ENCODE measurements at places on chromosomes 11 and 22.

DNA sequence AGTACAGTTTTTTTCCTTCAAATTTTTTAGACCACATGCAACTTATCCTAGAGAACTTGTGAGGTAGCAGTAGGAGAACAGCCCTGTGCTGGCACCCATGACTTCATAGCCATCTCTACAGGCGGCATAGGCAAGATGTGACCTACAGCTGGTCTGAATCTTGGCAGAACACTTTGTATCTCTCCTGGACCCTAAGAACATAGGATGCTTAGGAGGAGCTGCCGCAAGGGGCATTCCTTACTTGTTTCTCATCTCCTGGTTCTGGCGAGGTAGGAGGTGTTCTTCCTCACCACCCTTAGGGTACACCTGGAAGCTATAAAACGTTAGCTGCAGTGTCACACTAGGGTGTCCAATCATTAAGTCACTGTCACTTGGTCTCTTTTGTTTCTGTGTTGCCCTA, 16.4 kb downstream of the CWC15 start:
- DNase-seq = no peak

- no peak for DNase-seq
These were observed 12.8 kb downstream of the PARVG start for GRCh38 chr22:44193535-44193891.

- DNase-seq = peak; percentile 76
These were observed 428 bp downstream of the CDKN1C start for GRCh38 chr11:2885017-2885677.

DNA sequence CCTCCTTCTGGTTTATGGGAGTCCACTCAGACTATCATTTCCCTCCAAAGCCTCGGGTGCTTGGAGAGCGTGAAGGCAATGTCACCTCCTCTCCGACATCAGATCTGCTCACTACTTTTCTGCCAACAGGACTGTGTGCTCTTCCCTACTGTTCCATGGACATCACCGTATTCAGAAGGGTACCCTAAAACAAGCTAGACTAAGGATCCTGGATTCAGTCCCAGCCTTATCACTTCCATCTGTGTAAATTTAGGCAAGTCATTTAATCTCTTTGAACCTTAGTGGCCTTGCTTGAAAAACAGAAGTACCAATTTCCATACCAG, 78.2 kb downstream of the KCNC1 start:
- DNase-seq = no peak

GRCh38 chr11:112316971-112317370, 56.3 kb upstream of the PLET1 start:
- DNase-seq = no peak

GRCh38 chr11:36015799-36016198, 71.9 kb downstream of the LDLRAD3 start:
- no peak for DNase-seq

DNA sequence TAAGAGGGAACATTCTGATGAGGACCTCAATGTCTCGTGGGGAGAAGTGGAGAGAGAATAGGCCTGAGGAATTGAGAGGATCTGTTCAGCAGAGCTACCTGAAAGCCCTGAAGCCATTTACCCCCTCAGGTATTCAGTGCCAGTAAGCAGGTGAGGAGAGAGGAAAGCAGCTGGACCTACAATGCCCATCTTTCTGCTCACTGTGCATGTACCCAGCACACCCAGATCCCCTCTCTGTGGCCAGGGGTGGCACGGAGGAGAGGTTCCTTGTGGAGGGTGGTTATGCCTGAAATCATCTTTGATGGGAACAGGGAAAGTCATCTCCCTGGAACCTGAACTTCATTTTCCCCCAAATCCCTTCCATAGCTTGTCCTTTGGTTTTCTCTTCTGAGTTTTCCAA, 277.8 kb upstream of the B3GAT1 start:
- no peak for DNase-seq

DNA sequence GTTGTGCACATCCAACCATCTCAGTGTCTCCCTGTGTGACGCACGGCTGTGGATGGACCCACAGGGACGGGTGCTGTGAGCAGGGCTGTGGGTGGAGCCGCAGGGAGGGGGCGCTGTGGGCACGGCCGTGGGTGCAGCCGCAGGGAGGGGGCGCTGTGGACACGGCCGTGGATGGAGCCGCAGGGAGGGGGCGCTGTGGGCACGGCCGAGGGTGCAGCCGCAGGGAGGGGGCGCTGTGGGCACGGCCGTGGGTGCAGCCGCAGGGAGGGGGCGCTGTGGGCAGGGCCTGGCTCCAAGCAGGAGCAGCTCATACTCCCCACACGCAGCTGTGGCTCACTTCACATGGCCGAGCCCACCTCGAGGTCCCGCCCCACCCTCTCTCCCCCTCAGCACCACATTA, 6.0 kb upstream of the MAPK11 start:
- DNase-seq = peak; percentile 59

GRCh38 chr11:60924110-60924905, at the start of gene TMEM132A:
TSS of gene TMEM132A (plus strand) at chr11:60924460. CDS start at chr11:60924634, 174 bp downstream.
- peak; percentile 95 for DNase-seq

DNA sequence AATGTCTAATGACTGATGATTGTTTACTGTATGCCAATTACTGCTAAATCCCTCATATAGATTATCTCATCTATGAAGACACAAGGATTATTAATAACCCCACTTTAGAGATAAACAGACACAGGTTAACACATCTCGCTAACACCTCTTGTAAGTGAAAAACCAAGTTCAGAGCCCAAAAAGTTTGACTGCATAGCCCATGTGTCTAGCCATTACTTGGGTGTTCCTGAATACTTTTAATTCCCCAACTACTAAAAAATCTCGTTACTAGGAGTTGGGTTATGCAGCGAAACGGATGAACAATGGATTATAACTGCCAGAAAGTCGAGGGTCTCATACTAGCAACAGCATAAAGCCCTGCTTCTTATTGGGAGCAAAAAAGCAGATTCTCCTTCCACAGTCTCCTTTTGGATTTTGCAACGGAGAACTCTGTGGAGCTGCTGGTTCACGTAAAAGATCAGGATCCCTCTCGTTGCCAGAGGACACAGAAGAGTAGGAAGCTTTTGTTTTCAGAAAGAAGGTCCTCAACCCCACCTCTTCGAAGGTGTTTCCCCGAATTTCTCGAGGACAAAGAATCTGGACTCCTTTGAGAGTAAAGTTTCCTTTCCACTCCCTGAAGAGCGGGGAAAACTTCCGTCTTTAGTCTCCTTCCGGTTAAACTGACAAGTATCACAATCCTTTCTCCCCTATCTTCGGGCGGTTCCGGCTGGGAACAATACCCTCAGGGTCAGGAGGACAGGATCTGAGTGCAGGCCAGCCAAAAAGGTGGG, 979 bp downstream of the ZBED5 start:
- peak; percentile 46 for DNase-seq

- DNase-seq = no peak
These were observed 3.7 kb downstream of the OMP start for GRCh38 chr11:77106321-77106720.

DNA sequence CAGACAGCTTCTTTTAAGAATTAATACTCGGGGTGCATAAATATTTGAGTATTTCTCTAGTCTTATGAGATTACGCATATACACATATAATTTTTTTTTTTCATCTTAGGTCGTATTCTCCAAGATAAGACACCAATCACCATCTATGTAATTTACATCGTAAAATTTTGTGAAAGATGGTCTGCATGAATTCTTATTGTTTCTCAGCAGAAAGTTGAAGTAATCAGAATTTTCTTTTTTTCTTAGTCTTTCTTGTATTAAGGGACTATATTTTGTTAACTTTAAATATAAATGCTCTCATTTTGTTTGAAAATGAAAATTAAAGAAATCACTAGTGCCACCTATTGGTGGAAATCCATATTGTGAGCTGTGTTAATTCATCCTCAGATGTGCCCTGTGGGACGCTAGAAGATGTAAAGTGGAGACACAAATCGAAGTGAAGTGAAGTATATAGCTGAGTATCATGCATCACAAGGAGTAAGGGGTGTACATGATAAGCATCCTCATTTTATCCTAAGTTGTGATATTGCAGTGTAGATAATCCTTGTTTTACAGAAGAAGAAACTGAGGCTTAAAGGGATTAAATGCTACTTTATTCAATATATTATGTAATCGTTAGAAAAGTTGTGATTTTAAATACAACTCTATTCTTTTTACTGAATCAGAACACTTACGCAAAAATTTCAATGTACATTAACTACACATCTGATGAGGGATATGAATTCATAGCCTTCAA, 2084.3 kb downstream of the LRRC4C start:
- peak; percentile 39 for DNase-seq

DNA sequence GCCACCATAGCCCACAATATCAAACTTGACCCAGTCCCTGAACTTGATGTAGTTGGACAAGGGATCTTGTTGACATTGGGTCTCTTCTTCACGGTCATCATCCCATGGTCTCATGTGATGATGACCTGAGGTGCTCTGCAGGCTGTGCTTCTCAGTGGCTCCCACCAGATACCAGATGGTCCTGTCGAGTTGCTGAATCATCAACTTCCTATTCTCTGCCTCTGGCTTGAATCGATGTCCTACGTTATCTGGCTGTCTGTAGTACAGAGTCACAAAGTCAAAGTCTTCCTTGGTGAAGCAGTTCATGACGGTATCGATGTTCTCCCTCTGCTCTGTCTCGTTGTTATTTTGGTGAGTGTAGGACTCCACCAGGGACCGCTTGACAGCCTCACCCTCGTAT, 145.7 kb upstream of the ALDH3B2 start:
- no peak for DNase-seq

GRCh38 chr11:114180301-114181055, 115.7 kb upstream of the NNMT start:
- DNase-seq = peak; percentile 24

- no peak for DNase-seq
These were observed 1.5 kb downstream of the CACNG2 start for GRCh38 chr22:36701965-36702621.

GRCh38 chr22:41920271-41920976, 5.5 kb upstream of the SHISA8 start:
- no peak for DNase-seq

DNA sequence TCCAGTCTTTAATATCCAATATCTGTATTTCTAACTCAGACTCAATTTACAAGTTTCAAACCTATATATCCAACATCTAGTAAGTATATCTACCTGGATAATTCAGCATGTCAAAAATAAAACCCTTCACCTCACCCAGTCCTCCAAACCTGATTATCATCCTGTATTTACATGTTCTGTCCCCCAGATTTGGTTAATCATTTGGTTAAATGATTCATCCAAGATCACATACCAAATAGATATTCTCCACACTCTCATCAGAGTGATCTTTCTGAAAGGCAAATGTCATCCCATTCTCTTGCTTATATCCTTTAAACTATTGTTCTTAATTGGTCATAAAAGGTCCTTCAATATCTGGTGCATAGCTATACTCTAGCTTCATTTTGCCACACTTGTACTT, 199.0 kb downstream of the SOX6 start:
- no peak for DNase-seq

- DNase-seq = peak; percentile 43
These were observed at the start of gene RASSF10 for GRCh38 chr11:13008625-13009475. TSS of gene RASSF10 (plus strand) at chr11:13009316. CDS start at chr11:13009577, 261 bp downstream.

All from GM03348 (cell line).